ENCODE measurements at places on chromosomes 5 and 9.
A peak's percentile ranks its signal among the peaks of the same experiment; 100 is the strongest.

GRCh38 chr5:149388498-149389190, 9.6 kb upstream of the IL17B start:
- DNase-seq: no peak

DNA sequence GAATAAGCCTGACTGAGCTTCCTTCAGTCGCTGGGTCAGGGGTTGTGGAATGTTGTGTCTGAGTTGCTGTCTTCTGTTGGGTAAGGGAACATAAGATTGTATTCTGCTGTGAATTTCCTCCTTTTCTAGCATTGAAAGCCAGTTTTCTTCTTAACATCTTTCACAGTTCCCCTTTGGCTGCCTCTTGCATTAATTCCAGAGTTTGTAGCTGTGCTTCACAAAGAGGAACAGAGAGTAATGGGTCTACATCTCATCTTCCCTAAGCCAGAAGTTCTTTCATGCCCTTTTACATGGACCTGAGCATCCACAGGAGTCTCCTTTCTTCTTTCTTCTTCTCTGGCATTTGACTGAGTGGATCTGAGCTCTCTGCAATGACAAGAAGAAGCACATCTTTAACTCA, 686.8 kb downstream of the KCTD16 start:
- DNase-seq: no peak

DNA sequence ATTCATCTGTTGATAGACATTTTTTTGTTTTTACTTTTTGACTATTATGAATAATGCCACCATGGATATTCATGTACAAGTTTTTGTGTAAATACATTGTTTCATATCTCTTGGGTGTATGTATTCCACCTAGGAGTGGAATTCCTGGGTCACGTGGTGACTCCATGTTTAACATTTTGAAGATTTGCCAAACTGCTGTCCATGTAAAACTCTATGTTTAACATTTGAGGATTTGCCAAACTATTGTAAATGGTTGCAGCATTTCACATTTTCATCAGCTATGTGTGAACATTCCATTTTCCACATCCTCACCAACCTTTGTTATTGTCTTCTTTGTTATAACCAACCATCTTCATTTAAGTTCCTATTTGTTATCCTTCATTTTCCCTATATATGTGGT, 12.2 kb downstream of the TMEFF1 start:
- DNase-seq: no peak

- no peak for DNase-seq
These were observed 1075.1 kb downstream of the NR2F1-AS1 start for GRCh38 chr5:92505925-92506324.

DNA sequence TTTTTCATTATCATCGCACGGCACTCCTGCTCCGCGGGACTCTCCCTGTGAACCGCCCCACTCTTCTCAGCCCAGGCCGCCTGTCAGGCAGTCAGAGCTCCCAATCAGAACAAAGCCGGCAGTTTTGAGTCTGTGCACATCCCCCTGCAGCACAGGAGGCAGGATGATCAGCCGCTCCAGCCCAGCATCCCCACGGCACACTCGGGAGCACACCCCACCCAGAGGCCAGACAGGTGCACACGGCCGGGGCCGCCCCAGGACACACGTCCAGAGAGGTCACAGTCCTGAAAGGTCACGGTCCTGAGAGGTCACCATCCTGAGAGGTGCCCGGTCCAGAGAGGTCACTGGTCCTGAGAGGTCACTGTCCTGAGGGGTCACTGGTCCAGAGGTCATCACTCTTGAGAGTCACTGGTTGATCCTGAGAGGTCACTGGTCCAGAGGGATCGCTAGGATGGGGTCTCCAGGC, 8.4 kb downstream of the TPPP start:
- DNase-seq: no peak

- no peak for DNase-seq
These were observed 25.0 kb upstream of the HMCN2 start for GRCh38 chr9:130240410-130241197.

GRCh38 chr5:23825196-23825595, 317.8 kb downstream of the PRDM9 start:
- DNase-seq: no peak

DNA sequence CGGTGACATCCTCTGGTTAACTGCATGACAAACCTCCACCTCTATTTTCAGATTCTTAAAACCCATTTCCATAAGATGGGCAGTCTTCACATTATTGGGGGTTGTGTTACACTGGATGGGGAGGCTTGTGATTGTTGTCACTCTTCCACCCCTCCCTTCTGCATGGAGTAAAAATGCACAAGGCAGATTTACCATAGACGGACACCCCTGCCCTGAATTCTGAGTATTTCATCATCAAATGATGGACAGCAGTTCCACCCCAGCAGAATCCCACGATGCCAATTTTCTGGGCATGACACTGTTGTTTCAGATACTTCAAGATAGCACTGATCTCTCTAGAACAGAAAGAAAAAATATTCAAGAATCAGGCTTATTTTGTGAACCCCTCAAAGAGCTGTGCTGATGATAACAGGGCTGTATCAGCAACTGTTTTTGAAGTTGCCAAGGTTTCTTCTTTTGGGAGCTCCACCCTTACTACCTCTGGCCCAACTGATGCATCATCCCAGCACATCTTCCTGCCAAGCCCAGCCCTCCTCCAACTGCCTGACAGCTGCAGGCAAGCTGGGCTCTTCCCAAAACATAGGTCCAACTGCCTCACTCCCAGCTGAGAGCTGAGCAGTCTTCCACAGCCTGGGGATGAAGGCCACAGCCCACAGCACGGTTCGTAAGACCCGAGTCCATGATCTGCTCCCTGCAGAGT, 21.4 kb downstream of the CMBL start:
- DNase-seq: peak; percentile 50

DNA sequence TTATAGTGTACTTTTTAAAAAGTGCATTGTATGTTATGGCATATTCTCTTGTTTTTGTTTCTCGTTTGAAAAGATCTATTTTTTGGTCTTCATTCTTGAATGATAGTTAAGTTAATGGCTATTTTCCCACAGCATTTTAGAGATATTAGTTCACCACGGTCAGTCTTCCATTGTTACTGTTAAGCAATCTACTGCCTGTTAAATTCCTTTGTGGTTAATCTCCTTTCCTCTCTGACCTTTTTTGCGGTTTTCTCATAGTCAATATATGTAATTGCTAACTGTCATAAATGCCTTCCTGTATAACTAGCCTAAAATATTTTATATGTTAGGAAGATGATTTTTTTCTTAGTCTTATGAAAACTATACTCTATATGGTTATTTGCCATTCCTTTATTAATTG, 250.8 kb upstream of the FBXL7 start:
- DNase-seq: no peak

- no peak for DNase-seq
These were observed 63.4 kb downstream of the ANGPTL2 start for GRCh38 chr9:127059030-127059429.

- no peak for DNase-seq
These were observed 128.2 kb upstream of the SEMA6A start for GRCh38 chr5:116702776-116703175.

DNA sequence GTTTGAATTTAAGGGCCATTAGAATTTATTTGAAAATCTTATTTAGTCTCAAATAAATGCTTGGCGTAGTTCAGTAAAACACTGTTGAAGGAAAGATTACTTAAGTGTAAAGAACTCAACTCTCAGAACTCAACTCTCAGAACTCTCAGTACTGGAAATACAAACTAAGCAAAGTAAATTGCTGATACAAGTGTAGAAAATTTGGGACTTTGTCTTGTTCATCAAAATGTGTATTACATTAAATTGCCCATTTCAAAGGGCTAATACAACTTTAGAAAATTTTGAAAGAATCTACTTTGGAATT, 99.4 kb downstream of the CSNK1G3 start:
- DNase-seq: no peak

DNA sequence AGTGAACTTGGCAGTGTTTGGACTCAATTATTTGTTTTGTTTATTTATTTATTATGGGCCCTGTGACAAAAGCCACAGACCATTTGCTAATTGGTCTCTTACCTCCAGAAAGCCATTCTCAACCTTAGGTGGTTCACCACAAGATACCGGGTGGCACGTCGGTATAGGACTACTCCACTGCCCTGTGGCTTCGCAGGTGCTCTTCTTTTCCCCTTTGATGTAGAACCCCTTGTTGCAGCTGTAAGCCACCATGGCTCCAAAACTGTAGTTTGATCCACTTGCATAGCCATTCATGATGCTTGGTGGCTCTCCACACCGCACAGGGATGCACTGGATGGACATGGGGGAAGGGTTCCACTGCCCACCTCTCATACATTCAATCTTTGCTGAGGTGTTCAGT, 73.3 kb upstream of the TXNDC8 start:
- DNase-seq: no peak

DNA sequence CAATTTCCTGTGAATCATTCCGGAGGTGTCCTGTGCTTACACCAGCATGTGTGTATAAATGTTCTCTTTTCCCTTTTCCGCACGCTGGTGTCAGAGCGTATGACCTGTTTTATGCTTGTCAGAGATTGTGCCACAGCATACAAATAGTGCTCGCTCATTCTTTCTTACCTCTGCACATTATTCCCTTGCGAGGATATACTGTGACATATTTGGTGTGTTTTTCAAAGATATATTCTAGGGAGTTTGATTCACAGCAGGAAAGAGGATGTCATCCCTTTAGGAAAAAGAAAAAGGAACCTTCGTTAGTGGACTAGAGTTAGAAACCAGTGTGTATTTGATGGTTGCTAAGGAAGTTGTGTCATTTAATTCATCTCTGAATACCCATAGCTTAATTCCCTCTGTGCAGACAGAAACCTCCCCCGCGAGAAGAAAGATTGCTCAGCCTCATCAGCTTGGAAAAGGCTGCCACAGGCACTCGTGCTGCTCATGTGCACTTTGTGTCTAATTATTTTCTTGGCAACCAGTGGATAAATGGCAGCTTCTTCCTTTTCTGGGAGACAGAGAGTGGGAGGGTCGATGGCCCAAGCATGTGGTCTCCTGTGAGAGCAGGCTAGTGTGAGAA, 14.7 kb upstream of the CCIN start:
- DNase-seq: no peak

- no peak for DNase-seq
These were observed 18.9 kb upstream of the SEMA5A start for GRCh38 chr5:9564752-9565151.

DNA sequence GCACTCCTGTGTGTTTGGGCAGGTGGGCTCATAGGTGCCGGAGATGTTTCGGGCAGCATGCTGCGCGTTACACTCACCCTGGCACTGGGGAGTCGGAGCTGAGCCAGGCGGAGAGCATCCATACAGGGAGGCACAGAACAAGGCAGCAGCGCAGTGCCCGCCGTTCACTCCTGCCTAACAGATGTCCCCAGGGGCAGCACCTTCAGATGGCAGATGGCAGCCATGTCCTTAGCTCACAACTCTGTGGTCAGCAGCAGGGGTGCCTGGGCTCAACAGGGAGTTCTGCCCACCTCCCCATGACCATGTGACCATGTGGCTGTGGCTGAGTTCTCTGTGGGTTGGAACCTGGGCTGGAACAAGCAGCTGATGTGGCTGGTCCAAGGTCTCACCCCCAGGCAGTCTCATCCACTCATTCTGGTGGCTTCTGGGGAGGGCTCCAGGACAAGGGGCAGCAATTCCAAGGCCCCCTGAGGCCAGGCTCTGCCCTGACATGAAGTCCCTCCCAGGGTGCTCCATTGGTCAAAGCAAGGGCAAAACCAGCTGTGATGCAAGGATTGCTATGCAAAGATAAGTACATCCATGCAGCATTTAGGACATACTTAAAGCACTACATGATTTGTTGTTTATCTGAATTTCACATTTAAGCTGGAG, 64.2 kb downstream of the MRPL36 start:
- no peak for DNase-seq

GRCh38 chr5:163379298-163380155, 57.9 kb upstream of the CCNG1 start:
- DNase-seq: no peak

- DNase-seq: no peak
These were observed 21.9 kb downstream of the RFK start for GRCh38 chr9:76372336-76372735.

DNA sequence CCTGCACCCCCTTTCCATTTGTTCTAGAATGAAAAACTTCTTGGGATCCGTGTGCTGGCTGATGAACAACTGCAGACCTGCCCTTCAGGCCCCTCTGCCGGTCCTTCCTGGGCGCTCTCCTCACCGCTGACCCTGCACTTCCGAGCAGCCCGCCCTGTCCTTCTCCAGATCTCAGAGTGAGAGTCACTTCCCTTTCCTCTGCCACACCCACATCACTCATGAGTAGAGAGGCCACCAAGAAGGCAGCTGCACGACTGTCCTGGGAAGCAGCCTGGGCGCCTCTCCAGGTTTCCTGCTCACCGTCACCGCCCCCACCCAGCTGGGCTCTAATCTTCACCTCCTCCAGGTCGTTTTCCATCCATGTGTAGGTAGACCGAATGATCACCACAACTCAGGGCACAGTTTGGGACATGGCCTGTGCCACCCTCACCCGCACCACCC, 35.0 kb upstream of the NSMF start:
- no peak for DNase-seq

DNA sequence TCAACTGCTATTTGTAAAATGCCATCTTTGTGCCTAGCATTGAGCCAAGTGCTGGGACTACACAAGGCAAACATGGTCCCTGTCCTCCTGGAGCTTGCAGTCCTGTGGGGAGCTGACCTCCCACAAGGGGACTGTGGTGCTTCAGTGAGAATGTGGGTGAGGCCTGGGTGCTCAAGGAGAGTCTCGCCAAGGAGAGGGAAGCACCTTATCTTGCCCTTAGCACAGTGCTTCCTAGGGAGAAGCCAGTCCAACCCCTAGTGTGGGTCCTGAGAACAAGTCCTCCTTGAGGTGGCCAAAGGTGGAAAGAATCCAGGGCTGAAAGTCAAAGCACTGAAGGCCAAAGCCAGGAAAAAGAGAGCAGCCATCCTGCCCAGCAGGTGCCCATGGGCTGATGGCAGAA, 31.1 kb upstream of the MVB12B start:
- DNase-seq: no peak

DNA sequence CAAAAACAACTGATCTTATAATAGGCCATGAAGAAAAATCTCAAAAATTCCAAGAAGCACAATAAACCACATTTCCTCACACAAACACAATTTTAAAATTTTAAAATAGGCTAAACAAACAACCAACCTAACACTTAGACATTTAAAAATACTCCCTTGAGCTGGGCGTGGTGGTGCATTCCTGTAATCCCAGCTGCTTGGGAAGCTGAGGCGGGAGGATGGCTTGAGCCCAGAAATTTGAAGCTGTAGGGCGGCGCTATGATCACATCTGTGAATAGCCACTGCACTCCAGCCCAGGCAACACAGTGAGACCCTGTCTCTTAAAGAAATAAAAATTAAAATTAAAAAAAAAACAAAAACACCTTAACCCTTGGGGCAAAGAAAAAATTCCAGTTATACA, 36.9 kb upstream of the TESK1 start:
- no peak for DNase-seq

All from left ventricle myocardium superior (tissue), 1 donor.